Spleen (tissue), 13 donors: ENCODE measurements at places on chromosomes 4 and X.

DNA sequence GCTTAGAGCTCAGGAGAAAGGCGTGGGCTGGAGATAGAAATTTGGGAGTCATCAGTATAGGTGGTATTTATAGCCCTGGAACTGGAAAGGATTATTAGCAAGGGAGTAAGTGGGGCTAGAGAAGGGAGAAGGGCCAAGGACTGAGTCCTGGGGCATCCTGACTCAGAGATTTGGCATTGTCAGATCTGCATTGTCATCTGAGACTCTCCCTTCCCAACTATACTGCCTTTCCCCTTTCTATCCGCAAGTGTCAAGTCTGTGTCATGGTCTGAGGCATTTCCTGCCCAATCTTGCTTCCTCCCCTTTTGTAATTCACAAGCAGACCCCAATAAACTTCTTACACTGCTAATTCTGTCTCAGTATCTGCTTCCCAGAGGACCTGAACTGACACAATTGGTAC lies 24.4 kb upstream of the SLC25A43 start:
- no peak for DNase-seq
- H3K27me3 ChIP-seq = no peaks in the 10 kb centered on the region
- H3K36me3 ChIP-seq = no peaks in the 10 kb centered on the region

- DNase-seq = no peak
- no peaks in the 10 kb centered on the region for H3K4me1 ChIP-seq
- no peak overlapping the region for H3K4me3 ChIP-seq
- no peak overlapping the region for H3K27ac ChIP-seq
- no peaks in the 10 kb centered on the region for H3K27me3 ChIP-seq
- no peaks in the 10 kb centered on the region for H3K36me3 ChIP-seq
These were observed 56.9 kb downstream of the ARHGAP10 start for GRCh38 chr4:147788791-147789190.

- DNase-seq = no peak
- peaks cover 3% of the 10 kb centered on the region for H3K4me1 ChIP-seq
- no peak overlapping the region for H3K4me3 ChIP-seq
These were observed 86.3 kb downstream of the EGF start for GRCh38 chr4:109998867-109999584.

- no peaks in the 10 kb centered on the region for H3K36me3 ChIP-seq
- H3K4me3 ChIP-seq = no peak overlapping the region
- no peaks in the 10 kb centered on the region for H3K4me1 ChIP-seq
- no peak for DNase-seq
These were observed 217.9 kb upstream of the KLHL4 start for GRCh38 chrX:87299563-87300160.

DNA sequence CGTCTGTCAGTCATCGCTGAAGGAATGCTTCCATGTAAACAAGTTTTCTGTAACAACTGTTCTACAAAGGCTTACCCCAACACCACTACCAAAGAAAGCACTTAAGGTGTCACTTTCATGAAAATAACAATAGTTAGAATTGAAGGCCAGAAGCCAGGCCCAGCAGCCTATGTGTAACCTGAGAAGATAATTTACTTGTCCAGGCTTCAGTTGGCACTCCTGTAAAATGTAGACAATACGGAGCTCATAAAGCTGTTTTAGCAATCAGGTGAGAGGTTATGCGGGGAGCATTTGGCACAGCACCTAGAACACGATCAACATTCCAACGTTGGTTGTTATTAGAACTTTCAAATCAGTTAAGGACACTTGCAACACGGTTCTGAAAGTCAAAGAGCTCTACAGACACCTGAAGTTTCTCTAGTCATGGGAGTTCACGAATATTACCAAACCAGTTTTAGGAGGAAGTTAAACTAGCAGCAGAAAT lies 15.7 kb downstream of the ADGRA3 start:
- no peak overlapping the region for H3K4me3 ChIP-seq
- H3K27ac ChIP-seq = no peak overlapping the region
- H3K36me3 ChIP-seq = no peaks in the 10 kb centered on the region
- no peaks in the 10 kb centered on the region for H3K27me3 ChIP-seq
- H3K4me1 ChIP-seq = no peaks in the 10 kb centered on the region
- DNase-seq = no peak

- no peaks in the 10 kb centered on the region for H3K4me1 ChIP-seq
- H3K4me3 ChIP-seq = no peak overlapping the region
- no peak for DNase-seq
These were observed 360.6 kb downstream of the INPP4B start for GRCh38 chr4:142485452-142485851.

GRCh38 chrX:150577174-150577573 lies 8.8 kb downstream of the MTM1 start:
- H3K36me3 ChIP-seq = no peaks in the 10 kb centered on the region
- H3K27me3 ChIP-seq = no peaks in the 10 kb centered on the region
- no peak overlapping the region for H3K27ac ChIP-seq
- DNase-seq = no peak
- H3K4me3 ChIP-seq = no peak overlapping the region

GRCh38 chr4:121353213-121353612 lies 27.6 kb downstream of the QRFPR start:
- no peak overlapping the region for H3K4me3 ChIP-seq
- no peaks in the 10 kb centered on the region for H3K4me1 ChIP-seq
- no peaks in the 10 kb centered on the region for H3K36me3 ChIP-seq

GRCh38 chrX:49838374-49838773 lies 9.3 kb downstream of the PAGE4 start:
- DNase-seq = no peak
- no peak overlapping the region for H3K27ac ChIP-seq
- H3K36me3 ChIP-seq = no peaks in the 10 kb centered on the region
- no peaks in the 10 kb centered on the region for H3K27me3 ChIP-seq

DNA sequence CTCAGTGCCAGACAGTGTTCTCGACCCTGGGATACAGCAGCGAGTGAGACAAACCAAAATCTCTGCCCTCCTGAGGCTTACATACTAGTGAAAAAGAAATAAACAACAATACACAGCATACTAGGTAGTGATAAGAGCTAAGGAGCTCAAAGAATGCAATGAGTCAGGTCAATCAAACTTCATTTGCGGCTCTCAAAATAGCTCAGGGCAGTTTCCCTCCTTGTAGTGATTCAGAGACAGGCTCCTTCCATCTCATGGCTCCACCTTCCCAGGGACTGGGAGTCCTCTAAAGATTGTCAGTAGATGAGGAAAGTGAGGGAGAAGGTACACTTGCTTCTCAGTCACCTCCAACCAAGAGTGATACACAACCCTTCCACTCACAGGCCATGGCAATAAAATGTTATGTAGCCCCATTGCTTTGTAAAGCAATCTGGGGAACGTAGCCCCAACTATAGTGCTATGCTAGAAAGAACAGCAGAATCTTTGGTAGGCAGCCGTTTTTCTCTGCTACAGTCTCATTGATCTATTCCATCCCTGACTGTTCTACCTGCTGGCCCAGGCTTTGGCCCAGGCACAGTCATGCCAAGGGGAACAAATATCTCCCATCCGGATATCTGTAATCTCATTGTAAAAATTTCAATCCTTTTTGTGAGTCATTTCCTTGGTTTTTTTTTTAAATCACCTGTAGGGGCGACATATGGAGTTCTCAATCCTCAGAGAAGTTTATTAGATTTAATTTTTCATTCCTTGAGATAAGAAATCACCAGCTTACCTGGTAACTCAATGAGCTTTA lies 183.1 kb upstream of the S100G start:
- no peaks in the 10 kb centered on the region for H3K36me3 ChIP-seq
- no peak overlapping the region for H3K27ac ChIP-seq
- no peaks in the 10 kb centered on the region for H3K27me3 ChIP-seq

DNA sequence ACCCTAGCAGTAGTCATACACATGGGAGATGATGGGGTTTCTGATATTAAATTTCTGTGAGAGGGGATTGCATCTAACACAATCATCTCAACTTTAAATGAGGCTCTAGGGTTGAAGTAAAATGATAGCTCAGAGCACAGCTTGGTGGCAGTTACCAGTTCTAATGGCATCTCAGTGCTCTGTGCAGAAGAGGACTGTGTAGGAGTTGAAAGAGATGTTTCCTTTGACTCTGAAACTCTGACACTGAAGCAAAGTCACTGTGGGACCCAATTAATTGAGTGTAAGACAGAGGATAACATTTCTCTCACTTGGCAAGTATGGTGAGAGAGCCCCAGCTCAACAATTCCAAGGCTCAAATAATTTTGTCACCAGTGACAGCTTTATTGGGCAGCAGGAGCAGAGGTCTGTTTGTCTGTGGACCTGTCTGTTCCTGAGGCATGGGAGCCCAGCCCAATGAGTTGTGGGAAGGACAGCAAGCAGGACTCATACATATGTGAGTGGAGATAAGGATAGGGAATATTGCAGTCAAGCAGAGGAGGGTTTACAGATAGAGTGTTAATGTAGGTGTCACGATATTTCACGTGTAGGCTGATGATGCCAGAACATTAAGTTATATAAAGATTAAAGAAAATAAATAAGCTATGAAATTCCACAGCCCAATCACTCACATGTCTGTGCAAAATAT lies 76.7 kb upstream of the NAF1 start:
- DNase-seq = no peak
- H3K4me1 ChIP-seq = no peaks in the 10 kb centered on the region
- H3K27me3 ChIP-seq = peaks cover 4% of the 10 kb centered on the region

DNA sequence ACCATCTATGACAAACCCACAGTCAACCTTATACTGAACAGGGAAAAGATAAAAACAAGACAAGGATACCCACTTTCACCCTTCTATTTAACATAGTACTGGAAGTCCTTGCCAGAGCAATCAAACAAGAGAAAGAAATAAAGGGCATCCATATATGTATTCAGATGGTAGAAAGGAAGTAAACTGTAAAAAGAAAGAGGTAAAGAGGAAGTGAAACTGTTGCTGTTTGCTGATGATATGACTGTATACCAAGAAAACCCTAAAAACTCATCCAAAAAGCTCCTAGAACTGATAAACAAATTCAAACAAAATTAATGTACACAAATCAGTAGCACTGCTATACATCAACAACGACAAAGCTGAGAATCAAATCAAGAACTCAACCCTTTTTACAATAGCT lies 538.7 kb upstream of the PABPC4L start:
- H3K4me1 ChIP-seq = no peaks in the 10 kb centered on the region
- H3K36me3 ChIP-seq = no peaks in the 10 kb centered on the region
- H3K27ac ChIP-seq = no peak overlapping the region
- DNase-seq = no peak
- H3K4me3 ChIP-seq = no peak overlapping the region

GRCh38 chrX:41265615-41266014 lies 68.3 kb upstream of the DDX3X start:
- no peak for DNase-seq
- H3K4me1 ChIP-seq = peaks cover 2% of the 10 kb centered on the region
- H3K4me3 ChIP-seq = no peak overlapping the region

DNA sequence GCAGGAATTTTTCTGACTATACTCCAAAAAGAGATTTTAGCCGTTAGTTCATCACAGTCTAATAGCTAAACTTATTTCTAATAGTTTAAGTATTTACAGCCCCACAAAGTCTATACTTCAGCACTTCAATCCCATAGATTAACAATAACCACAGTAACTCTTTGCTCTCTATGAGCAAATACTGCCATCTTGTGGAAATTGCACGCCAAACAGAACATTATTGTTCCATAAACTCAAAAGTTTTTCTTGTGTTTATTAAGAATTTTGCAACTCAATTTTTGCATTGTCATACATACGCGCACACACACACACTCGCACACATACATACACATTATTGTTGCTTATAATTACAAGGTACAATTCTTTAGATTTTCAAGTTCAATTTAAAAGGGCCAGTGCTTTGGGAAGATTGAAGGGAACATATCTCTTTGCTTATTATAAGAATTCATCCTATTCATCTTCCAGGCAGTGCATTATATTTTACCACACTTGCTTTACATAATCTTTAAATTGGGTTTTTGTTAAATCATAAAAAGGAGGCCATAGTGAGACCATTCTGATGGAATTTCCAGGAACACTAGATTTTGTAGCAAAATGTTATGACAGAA lies 63.8 kb upstream of the ATOH1 start:
- no peak overlapping the region for H3K4me3 ChIP-seq
- H3K27me3 ChIP-seq = no peaks in the 10 kb centered on the region
- H3K27ac ChIP-seq = no peak overlapping the region
- no peaks in the 10 kb centered on the region for H3K36me3 ChIP-seq

DNA sequence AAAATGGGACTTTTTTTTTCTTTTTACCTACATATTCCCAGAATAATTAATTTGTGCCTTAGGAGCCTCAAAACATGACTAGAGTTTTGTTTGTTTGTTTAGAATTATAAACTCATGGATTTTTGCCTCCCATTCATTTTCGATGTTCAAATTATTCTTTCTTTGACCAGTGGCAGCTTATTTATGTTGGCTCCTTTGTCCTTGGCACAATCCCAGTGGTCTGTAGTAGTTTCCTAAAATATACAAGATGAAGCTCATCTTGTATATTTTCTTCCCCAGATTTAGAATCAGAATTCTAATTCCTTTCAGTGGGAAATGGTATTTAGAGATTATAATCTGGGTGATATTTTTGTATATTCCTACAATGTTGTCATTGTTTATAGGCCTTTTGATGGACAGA lies 27.2 kb downstream of the DCK start:
- no peak for DNase-seq
- peaks cover under 1% of the 10 kb centered on the region for H3K4me1 ChIP-seq
- H3K4me3 ChIP-seq = no peak overlapping the region
- H3K27ac ChIP-seq = no peak overlapping the region
- no peaks in the 10 kb centered on the region for H3K36me3 ChIP-seq

GRCh38 chrX:12403474-12404082 lies 265.3 kb downstream of the FRMPD4 start:
- no peak for DNase-seq
- H3K36me3 ChIP-seq = no peaks in the 10 kb centered on the region
- no peak overlapping the region for H3K27ac ChIP-seq

DNA sequence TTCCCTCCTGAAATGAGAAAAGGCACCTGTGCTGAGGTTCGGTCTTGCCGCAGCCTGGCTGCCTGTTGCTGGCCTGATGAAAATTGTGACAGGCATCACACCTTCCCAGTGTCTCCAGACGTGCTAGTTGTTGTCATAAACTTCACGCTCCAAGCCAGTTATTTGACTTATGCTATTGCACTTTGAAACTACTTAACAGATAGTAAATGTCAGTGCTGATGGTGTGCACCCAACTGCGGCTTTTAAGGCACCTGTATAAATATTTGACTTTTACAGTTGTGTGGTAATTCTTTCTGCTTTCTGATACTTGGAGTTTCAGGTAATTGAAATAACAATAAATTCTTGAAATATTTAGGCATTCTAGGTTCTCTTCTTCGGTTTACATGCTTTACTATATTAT lies 1.8 kb downstream of the WWC2 start:
- peak overlapping the region; percentile 72 for H3K4me3 ChIP-seq
- peaks cover 85% of the 10 kb centered on the region for H3K27me3 ChIP-seq
- DNase-seq = no peak
- no peaks in the 10 kb centered on the region for H3K36me3 ChIP-seq
- H3K4me1 ChIP-seq = peaks cover 14% of the 10 kb centered on the region

GRCh38 chr4:66465111-66465510 lies 794.8 kb upstream of the EPHA5 start:
- H3K36me3 ChIP-seq = no peaks in the 10 kb centered on the region
- no peak overlapping the region for H3K4me3 ChIP-seq
- no peak overlapping the region for H3K27ac ChIP-seq
- no peaks in the 10 kb centered on the region for H3K27me3 ChIP-seq
